ENCODE measurements at places on chromosomes 6 and 20.

- DNase-seq, result no peak
Measured at GRCh38 chr6:119322034-119322433, 27.5 kb downstream of the MAN1A1 start.

DNA sequence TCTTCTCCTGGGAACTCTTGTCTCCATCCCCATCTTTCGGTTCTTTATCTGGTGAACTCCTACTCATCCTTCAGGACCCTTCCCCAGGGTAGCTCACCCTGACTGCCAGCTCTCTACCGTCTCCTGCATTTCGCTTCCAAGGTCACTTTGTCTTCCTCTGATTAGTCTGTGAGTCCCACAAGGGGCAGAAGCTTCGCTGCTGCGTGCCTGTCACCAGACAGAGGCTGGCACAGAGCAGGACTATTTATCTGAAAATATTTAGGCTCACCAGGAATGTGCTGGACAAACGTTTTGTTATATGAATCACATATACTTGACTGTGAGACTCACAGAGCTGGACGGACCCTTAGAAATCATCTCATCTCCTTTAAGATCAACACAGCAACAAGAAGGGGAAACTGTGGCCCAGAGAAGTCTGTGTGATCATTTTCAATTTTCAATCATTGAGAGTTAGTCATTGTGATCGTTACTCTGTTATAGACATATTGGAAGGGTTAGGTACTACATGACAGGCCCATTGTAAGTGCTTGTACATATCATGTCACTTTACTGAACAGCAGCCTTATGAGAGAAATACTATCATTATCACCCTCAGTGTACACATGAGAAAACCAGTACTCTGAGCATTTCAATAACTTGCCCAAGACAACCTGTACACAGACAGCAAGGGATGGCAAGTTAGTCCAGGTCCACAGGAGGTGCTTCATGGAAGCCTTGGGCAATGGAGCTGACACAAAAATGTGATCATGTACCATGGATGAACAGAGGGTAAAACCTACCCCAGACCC, 51.4 kb downstream of the JPH2 start:
- no peak for DNase-seq

- DNase-seq, result no peak
Measured at GRCh38 chr20:13809373-13809772, 24.5 kb downstream of the NDUFAF5 start.

- no peak for DNase-seq
Measured at GRCh38 chr6:134168590-134169208, 116.3 kb upstream of the SLC2A12 start.

DNA sequence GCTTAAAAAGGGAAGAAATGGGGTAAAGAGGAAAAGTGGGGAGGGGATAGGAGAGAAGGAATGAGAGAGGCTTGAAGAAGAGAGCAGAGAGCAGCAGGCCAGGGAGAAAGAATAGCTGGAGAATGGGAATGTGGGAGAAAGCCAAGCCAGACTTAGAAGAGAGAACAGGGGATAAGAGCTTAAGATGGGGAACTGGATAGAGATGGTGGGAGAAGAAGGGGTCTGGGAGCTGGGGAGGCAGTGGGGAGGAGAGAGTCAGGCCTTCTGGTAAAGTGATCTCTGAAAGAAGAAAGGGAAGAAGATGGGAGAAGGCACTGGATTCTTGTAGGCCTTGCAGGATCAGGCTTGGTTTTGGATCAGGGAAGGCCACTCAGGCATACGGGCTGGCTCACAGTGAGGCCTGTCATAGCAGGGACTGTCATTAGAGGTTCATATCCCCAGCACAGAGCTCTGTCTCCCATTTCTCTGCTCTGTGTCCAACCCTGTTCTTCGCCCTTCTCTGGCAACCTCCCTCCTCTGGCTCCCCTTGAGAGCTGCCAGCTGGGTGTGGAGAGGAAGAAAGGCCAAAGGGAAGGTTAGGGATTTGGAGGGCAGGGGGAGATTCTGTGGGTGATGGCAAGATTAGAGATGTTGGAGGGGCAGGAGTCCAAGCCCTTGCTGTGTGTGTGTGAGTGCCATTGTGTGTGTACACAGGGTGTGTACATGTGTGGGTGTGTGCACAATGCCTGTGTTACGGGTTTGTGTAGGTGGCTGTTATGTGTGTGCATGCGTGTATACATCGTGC, 9.3 kb downstream of the SYNGAP1 start:
- no peak for DNase-seq

- DNase-seq, result no peak
Measured at GRCh38 chr6:146357578-146358430, 185.8 kb upstream of the RAB32 start.

- DNase-seq, result no peak
Measured at GRCh38 chr6:118755941-118756646, 104.7 kb upstream of the CEP85L start.

GRCh38 chr6:115945306-115945705, 115.4 kb downstream of the FRK start:
- no peak for DNase-seq

- DNase-seq, result no peak
Measured at GRCh38 chr6:37696841-37697662, 631 bp downstream of the MDGA1 start.

GRCh38 chr6:35368038-35368887, 25.9 kb downstream of the PPARD start:
- no peak for DNase-seq

- no peak for DNase-seq
Measured at GRCh38 chr20:40632346-40632976, 56.6 kb downstream of the MAFB start.

DNA sequence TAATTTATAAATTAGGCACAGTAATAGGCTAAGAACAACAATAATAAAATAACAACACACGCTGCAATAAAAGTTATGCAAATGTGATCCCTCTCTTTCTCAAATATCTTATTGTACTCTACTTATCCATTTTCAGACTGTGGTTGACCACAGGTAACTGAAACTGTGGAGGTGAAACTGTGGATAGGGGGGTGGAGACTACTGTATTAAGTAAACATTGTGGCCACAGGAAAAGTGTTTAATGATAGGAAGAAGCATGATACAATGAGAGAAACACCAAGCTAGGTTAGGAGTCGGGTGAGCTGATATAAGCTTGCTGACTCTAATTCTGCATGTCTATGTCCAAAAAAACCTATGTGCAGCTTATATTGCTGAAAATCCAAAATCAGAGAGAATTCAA, 23.0 kb downstream of the NHLRC1 start:
- DNase-seq, result no peak
